Left ventricle myocardium superior (tissue), 1 donor: ENCODE measurements at places on chromosomes 7 and 10. TPM values are rescaled to one million over a fixed set of nuclear protein-coding genes. Genes with fewer than 3 reads are reported as not detected.

Gene SSC4D
- total RNA-seq = 0.55 TPM

Gene BTBD16
- not detected for total RNA-seq

Gene CYP3A7
- total RNA-seq = not detected

Gene CAV1
- total RNA-seq = 362 TPM

Gene USP6NL
- total RNA-seq = 6.9 TPM

Gene ELMO1
- 13.0 TPM for total RNA-seq

Gene INPP5A
- total RNA-seq = 108 TPM

Gene PMPCB
- 79.3 TPM for total RNA-seq

Gene SLC16A12
- total RNA-seq = 1.1 TPM

Gene STEAP4
- 21.7 TPM for total RNA-seq

Gene UTF1
- total RNA-seq = not detected

Gene ZNF727
- 1.8 TPM for total RNA-seq

Gene FAM25A
- total RNA-seq = not detected

Gene CYP2E1
- total RNA-seq = 0.69 TPM

Gene ACTR3C
- 4.0 TPM for total RNA-seq

Gene IFIT1B
- not detected for total RNA-seq

Gene HOXA2
- total RNA-seq = 0.12 TPM

Gene EBF3
- 7.1 TPM for total RNA-seq

Gene SH3PXD2A
- 28.6 TPM for total RNA-seq

Gene ELFN1
- 12.0 TPM for total RNA-seq

Gene SLC16A9
- total RNA-seq = 0.40 TPM

Gene GIMAP7
- total RNA-seq = 24.1 TPM

Gene ADAMTS14
- total RNA-seq = 0.10 TPM

Gene NME8
- total RNA-seq = not detected

Gene MMD2
- total RNA-seq = not detected

Gene TMEM236
- 0.30 TPM for total RNA-seq

Gene CDHR1
- total RNA-seq = 0.32 TPM

Gene NPSR1
- total RNA-seq = not detected

Gene ALOX5
- 4.5 TPM for total RNA-seq

Gene NANOS1
- 8.7 TPM for total RNA-seq

Gene CCT6A
- 73.5 TPM for total RNA-seq

Gene CABCOCO1
- not detected for total RNA-seq

Gene CDNF
- total RNA-seq = 2.0 TPM

Gene CALHM3
- total RNA-seq = not detected

Gene FFAR4
- 0.07 TPM for total RNA-seq

Gene SOSTDC1
- total RNA-seq = 1.4 TPM

Gene TFPI2
- total RNA-seq = 1.4 TPM

Gene PLXNA4
- 19.2 TPM for total RNA-seq

Gene METTL27
- total RNA-seq = 0.27 TPM

Gene PDE1C
- total RNA-seq = 192 TPM

Gene LRMDA
- 23.1 TPM for total RNA-seq

Gene VGF
- not detected for total RNA-seq

Gene PLPP4
- not detected for total RNA-seq

Gene UBN2
- total RNA-seq = 14.1 TPM

Gene FAM131B
- total RNA-seq = 0.57 TPM

Gene FAM25C
- not detected for total RNA-seq

Gene SH2B2
- total RNA-seq = 0.99 TPM

Gene DENND2A
- total RNA-seq = 14.4 TPM
